Posterior cingulate gyrus (tissue), 11 donors: ENCODE measurements at places on chromosomes 1 and 21.

GRCh38 chr21:29209696-29210095, 79.3 kb downstream of the MAP3K7CL start:
- no peak for DNase-seq

GRCh38 chr1:53048960-53049573, 12.9 kb upstream of the PODN start:
- no peak for DNase-seq

DNA sequence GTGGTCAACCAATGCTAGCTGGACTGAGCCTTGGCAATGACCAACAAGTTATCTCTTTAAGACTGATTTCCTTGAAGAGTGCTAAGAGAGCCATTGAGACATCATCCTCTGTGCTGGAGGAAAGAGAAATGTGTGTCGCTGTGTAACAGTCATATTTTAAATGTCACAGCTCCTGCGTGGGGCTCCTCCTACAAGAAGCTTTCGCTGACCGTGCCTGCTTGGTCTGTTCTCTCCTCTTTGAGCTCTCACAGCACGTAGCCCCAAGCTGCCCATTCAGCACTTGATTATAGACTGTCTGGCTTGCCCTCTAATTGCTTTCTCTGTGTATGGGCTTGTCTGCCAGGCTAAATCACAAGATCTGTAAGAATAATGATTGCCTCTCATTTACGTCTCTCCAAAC, 221.3 kb downstream of the FOXD2 start:
- DNase-seq: no peak

DNA sequence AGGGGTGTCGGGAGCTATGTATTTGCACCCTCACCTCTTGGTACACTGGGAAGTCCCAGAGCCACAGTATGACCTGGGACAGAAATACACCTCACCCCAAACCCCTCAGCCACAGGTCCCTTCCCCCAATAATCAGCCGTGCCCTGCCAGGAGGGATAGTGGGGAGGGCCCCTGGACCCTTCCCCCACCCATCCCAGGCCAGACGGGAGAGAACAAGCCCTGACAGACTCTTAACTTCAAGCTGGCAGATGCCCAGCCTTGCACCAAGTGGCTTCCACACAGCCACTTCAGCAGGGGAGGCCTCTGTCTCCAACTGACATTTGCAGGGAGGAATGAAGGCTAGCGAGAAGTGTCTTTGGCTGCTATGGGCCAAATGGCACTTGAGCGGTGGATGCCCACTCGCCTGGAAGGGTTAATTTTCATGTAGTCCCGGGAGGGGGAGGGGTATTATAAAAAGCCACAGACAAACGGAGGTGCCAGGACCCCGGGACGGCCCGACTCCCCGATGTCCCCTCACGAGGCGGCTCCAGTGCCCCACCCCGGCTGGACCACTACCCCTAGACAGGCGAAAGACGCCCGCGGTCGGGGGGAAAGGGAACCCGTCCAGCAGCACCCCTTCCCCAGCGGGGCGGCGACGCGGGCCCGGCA, 495 bp downstream of the SYNC start:
- DNase-seq: no peak

DNA sequence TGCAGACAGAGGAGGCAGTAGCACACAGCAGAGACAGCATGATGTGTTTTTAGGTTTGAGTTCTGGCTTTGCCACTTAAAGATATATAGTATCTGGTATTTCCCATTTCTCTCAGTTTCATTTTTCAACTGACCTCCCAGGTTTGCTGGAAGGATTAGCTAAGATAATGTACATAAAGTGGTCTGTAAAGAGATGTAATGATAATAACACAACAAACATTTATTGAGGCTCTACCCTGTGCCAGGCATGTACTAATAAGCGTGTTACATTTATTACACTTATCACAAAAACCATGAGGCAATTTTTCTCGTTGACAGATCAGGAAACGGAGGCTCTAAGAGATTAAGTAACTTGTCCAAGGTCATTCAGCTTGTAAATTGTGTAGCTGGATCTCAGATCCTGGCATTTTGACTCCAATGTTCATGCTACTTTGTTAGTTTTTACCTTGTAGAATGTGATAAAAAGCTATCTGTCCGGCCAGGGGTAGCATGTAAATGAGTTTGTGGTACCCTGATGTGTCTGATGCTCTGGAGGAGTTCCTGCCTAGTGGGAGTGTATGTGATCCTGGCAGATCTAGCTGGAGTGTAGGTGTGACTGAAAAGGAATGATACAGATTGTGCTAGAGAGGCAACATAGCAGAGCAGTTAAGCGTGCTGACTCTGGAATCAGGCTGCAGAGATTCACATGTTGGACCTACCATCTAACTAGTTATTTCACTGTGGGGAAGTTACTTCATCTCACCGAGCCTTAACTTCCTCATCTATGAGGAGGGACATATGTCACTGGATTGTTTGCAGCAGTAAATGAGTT, 146.6 kb downstream of the VPS13D start:
- no peak for DNase-seq

- no peak for DNase-seq
Observed at GRCh38 chr1:206933333-206933945, 11.7 kb upstream of the FCMR start.

DNA sequence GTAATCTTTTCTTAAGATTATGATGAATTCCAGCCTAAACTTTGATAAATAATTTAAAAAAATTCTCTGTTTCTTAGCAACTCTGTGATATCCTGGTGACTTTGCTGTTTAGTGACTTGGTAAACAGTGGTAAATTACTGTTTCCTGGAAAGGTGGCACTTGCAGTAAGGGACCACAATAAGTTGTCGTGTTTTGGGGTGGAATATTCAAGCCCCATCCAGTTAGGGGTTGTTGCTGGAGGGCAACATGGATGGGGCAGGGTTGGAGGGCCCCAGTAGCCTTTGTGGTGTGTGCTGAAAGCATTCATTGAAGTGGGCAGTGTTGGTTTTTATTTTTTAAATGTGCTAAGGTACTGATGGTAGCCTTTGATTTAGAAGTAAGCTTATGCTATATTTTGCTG, 30.3 kb downstream of the PRDM2 start:
- no peak for DNase-seq

DNA sequence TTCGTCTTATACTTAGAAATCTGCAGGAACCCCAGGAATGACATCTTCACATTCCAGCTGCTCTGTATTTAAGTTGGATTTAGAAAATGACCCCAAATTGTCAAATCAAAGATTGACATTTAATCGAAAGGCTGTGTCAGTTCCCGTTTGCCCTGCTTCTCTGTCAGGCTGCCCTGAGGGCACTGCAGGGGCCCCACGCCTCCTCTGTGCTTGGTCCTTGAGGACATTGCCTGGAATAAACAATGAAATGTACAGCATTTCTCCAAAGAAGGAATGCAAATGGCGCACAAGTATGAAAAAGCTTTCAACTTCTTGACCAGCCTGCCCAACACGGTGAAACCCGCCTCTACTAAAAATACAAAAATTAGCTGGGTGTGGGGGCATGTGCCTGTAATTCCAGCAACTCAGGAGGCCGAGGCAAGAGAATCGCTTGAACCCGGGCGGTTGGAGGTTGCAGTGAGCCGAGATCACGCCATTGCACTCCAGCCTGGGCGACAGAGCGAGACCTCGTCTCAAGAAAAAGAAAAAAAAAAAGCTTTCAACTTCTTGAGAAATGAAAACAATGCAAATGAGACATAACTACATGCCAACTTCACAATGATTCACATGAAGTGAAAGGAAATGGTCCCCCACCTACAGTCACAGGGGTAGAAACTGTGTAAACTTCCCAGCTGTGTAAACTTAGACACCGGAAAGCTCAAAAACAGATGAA, 3.0 kb downstream of the TMPRSS3 start:
- DNase-seq: no peak

DNA sequence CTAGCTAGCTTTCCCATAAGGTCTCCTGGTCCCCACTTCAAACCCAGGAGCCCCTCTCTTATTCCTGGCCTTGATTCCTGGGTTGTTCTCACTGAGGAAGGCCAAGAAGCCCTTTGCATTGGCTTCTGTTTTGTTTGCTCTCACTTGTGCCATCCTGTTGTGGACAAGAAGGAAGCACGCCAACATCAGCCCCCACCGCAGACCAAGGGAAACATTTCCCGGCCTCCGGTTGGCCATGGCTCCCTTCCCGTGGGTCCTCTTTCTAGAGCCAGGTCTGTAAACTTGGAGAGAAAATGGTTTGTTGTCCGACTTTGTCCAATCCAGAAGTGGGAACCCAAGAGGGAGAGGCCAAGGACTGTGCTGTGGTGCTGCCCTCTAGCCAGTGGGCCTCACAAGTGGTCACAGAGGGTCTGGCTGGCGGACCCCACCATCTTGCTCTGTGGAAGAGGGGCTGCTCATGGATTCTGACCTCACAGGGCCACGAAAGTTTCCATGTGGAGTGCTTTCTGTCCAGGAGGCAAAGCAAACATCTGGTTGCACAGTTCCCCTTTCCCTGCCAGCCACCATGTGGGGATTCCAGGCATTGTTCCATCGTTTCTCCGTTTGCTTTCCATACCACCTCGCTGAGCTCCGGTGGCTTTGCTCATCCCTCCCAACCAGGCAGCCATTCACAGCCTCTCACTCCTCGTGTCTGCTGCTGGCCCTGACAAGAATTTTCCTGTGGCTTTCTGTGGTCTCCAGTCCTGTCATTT, 18.9 kb upstream of the TENT5C start:
- DNase-seq: no peak

GRCh38 chr1:39933956-39934941, 20.7 kb upstream of the MFSD2A start:
- DNase-seq: peak; percentile 22

DNA sequence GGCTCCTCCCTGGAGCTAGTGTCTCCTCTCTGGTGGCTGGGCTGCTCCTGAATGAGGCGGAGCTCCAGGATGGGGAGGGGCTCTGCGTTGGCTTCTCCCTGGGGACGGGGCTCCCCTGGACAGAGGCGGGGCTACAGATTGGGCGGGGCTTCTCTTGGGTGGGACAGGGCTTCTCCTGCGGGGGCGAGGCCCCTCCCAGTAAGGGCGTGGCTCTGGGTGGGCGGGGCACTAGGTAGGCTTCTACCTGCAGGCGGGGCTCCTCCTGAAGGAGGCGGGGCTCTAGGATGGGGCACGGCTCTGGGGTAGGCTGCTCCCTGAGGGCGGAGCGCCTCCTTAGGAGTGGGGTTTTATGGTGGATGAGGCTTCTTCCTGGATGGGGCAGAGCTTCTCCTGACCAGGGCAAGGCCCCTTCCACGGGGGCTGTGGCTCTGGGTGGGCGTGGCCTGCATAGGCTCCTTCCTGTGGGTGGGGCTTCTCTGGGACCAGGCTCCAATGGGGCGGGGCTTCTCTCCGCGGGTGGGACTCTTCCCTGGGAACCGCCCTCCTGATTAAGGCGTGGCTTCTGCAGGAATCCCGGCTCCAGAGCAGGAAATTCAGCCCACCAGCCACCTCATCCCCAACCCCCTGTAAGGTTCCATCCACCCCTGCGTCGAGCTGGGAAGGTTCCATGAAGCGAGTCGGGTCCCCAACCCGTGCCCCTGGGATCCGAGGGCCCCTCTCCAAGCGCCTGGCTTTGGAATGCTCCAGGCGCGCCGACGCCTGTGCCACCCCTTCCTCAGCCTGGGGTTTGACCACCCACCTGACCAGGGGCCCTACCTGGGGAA, 22.7 kb upstream of the ARF1 start:
- peak; percentile 79 for DNase-seq

GRCh38 chr1:5993556-5994491, 1.6 kb upstream of the NPHP4 start:
- no peak for DNase-seq

- DNase-seq: no peak
Observed at GRCh38 chr21:42195378-42196031, 23.4 kb upstream of the ABCG1 start.

DNA sequence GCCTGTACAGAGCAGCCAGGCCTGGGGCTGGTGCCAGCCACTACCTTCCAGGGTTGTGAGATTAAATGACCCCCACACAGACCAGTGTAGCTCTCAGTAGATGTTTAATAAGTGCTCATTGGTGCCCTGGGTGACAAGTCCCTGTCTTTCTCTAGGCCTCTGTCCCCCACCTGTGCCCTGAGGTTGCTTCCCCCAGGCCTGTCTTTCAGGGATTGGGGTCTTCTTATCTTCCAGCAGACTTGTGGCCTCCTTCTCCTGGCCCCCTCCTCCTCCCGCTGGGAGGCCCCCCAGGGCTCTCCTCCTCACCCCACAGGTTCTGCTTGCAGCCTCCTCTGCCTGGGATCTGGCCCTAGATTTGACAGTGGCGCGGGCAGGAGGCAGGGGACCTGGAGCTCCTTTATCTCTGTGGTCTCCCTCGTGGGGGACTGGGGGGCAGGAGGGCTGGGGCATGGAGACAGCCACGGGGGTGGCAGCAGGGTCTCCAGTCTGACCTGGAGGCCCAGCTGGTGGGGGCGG, 40.3 kb downstream of the EPHA2 start:
- DNase-seq: no peak

DNA sequence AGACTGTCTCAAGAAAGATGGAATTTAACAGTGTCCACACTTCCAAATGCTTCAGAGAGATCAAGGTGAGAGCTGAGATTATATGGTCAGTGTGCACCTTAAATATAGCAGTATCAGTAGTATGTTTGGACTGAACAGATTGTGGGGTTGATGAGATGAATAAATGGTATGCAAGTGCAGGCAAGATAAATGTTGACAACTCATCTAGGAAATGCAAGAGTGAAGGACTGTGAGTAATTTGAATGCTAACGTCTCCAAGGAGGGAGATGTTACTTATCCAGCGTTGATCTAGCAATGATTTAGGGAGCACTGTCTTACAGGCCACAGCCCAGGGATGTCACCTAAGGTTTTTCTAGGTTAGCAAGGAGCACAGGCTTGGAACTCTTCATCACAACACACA, 170.7 kb upstream of the GALNT2 start:
- DNase-seq: no peak

- DNase-seq: no peak
Observed at GRCh38 chr1:99315305-99315704, 51.0 kb downstream of the PLPPR4 start.

GRCh38 chr1:43466403-43466802, 12.7 kb upstream of the HYI start:
- no peak for DNase-seq

DNA sequence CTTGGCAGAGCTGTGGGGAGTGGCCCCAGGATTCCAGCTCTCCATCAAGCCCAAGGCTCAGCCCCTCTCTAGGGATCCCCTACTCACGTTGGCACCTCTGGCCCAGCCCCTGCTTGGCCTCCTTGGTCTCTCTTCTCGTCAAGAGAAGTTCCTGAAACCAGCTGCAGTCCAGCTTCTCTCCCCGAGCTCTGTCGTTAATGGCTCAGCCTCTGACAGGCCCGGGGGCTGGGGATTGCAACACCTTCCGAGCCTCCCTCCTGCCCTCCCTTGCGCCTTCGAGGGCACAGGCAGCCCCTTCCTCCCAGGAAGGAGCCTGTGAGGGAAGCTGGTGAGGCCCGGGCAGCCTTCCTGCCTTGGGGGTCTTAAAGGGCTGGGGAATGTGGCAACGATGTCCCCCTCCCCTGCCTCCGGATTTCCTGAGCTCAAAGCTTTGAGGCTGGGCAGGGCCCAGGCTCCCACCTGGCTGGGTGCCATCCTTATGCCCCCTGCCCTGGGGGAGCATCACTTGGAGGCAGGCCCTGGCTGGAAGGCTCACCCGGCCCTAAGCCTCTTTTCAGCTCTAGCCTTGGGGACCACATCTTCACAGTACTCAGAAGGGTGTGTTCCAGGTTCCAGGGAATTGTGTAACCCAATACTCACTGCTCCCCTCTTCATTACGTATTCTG, at the start of gene CSF3R:
TSS of gene CSF3R (minus strand) at position 190 of the 665 bp plus-strand sequence. CDS start 3,417 bp downstream, outside the sequence.
- no peak for DNase-seq

GRCh38 chr1:81237473-81238089, 563.2 kb upstream of the ADGRL2 start:
- no peak for DNase-seq

GRCh38 chr1:234938135-234938534, 190.5 kb downstream of the TOMM20 start:
- DNase-seq: no peak

GRCh38 chr1:62433861-62434617, 2.8 kb upstream of the USP1 start:
- DNase-seq: no peak

GRCh38 chr1:167621780-167622313, 8.2 kb upstream of the RCSD1 start:
- no peak for DNase-seq
